ENCODE measurements at places on chromosomes 5 and 9.

- DNase-seq, result no peak
These were observed 114.3 kb downstream of the KCTD16 start for GRCh38 chr5:144284931-144285502.

DNA sequence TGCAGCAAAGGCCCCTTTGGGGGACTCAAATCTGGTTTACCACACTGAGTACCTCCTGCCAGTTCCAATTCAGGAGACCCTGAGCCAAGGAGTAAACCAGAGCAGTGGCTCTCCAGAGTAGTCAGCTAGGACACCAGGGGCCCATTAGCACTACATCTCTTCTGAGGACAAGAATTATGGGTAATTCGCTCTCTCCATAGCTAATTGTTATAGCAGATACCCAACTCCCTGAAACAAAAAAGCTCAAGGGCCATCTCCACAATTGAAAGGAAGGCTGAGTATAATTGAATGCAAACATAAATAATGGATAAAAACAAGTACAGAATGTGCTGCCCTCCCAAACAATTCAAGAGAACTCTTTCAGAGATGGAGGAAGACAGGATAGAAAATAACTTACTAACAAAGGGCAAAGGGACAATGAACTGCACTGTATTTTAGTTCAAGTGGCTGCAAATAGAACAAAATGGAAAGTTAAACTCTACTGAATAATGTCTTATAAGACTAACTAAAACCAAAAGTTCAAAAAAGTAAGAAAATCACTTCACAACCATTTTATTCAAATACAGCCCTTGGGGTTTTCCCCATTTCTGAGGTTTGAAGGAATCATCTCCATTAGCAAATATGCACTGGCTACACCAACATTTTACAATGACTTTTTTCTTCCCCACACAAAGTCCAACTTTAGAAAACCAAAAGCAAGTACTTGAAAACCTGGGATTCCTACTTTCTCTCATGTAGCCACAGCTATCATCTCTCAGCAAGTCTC lies 118.8 kb downstream of the SIL1 start:
- no peak for DNase-seq

DNA sequence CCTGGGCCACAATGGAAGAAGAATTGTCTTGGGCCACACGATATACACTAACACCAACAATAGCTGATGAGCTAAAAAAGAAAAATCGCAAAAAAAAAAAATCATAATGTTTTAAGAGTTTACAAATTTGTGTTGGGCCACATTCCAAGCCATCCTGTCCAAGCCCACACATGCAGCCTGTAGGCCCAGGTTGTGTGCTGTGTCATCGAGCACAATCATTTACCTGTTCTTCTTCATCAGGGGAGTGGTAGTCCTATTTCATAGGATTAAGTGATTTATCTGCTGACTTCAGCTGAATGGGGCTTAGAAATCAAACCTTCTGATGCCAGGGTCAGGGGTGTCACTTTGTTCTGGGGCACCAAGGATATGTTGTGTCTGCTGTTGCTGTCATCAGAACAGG lies 44.6 kb upstream of the ELL2 start:
- no peak for DNase-seq

GRCh38 chr5:132790201-132790865 lies 13.3 kb upstream of the SEPTIN8 start:
- DNase-seq, result no peak
